ENCODE measurements at places on chromosomes 5 and 9.

- DNase-seq, result peak; percentile 92
Measured at GRCh38 chr5:180071531-180072255, at the start of gene RNF130. RNF130 (minus strand) TSS chr5:180071759; CDS start chr5:180071702, 57 bp downstream.

DNA sequence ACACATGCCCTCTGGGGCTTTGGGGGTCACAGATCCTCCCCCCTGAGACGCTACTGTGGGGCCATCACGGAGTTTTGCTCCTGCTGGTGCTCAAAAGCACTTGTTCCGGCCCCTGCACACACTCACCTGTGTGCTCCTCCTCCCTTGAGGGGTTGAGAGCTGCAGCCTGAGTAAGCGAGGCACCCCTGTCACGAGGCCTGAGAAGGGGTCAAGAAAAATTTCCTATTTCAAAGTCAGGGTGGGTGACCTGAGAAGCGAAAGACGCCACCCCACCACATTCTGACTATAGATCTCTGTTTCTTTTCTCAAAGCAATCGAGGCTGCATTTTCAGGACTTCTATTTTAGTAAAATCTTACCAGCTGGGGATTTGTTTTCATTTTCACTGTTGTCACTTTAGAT lies 138.5 kb downstream of the DCP2 start:
- DNase-seq, result no peak

GRCh38 chr5:74538206-74538661 lies 102.3 kb downstream of the ENC1 start:
- DNase-seq, result peak; percentile 65

GRCh38 chr5:125011419-125011818 lies 265.0 kb upstream of the ZNF608 start:
- no peak for DNase-seq

- DNase-seq, result no peak
Measured at GRCh38 chr5:61820836-61821235, 485.2 kb upstream of the KIF2A start.

GRCh38 chr5:75167345-75167744 lies 69.3 kb downstream of the ANKRD31 start:
- DNase-seq, result no peak

GRCh38 chr5:170773024-170773985 lies 10.2 kb upstream of the GABRP start:
- DNase-seq, result no peak

DNA sequence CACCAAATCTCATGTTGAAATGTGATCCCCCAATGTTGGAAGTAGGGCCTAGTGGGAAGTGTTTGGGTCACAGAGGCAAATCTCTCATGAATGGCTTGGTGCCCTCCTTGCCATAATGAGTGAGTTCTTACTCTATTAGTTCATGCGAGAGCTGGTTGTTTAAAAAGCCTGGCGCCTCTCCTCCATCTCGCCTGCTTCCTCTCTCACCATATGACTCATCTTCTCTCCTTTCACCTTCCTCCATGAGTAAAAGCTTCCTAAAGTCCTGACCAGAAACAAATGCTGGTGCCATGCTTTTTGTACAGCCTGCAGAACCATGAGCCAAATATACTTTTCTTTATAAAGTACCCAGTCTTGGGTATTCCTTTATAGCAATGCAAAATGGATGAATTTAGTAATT lies 20.9 kb upstream of the ARHGAP26 start:
- DNase-seq, result peak; percentile 68

DNA sequence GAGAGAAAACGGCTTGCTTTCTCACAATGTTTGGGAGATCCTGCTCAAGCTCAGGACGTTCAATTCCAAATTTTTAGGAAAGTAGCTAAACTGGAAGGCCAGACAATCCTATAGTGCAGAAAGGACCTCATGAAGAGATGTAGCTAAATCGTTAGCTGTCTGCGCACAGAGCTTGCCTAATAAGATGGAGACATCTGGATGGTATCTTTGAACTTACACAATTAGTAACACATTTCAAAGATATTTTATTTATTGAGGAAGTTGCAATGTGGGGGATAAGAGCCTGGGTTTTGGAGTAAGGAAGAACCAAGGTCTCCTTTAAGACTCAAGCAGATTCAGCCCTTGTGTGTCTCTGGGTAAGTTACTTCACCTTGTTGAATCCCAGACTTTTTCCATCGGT lies 28.6 kb upstream of the RAB14 start:
- no peak for DNase-seq

DNA sequence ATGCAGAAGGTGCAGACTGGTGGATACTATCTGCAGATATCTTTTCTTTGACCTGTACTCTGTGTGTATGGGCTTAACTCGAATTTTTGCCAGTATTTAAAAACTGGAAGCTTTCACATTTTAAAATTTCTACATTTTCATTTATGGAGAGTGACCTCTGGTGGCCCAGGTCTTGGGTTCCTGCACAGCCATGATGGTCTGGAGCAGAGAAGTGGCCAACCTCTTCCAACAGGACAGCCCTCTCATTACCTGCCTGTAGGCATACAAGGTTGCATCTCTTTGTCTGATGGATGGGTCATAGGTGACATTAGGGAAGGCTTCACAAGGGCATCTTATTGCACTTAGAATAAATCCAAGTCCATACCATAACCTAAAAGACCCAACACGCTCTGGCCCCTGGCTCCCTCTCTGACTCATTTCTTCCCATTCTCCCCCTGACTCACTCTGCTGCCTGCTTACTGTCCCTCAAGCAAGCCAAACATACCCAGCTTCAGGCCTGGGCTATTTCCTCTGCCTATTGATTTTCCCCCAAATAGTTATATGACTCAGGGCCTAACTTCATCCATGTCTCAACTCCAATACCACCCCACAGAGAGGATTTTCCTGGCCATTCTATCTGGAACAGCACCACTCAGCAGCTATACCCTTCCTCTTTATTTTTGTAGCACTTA lies 113.3 kb upstream of the SLC1A3 start:
- peak; percentile 51 for DNase-seq

GRCh38 chr9:19229595-19230354 lies 718 bp upstream of the DENND4C start:
- DNase-seq, result peak; percentile 67

DNA sequence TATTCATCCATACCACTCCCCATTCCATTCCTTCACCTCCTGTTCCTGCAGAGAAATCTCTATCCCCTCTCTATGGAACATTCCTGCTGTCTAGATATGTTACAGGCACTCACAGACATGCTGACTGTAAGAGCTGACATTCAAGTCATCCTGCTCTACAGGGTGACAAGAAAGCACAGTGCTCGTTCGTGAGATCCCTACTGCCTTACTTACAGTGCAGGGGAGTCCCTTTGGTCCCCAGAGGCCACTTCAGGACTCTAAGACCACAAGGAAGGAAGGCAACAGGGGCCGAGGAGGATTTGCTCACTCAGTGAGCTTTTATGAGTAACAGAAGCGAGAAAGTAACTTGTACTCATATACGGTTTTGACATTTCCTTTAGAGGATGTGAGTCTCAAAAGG lies 110.5 kb downstream of the GAS1 start:
- DNase-seq, result no peak

DNA sequence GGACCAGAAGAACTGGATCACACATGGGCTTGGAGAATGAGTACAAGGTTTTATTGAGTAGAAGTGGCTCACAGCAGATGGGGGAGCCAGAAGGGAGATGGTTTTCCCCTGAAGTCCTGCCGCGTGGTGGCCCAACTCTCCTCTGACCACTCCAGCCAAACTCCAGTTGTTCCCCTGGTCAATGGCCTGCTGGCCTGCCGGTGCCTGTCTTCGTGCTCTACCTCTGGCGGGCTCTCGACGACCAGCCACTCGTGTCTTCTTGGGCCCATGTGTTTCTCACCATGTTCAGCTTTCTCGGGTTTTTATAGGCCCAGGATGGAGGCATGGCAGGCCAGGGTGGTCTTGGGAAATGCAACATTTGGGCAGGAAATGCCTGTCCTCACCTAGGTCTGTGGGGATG lies 519.6 kb downstream of the CYLC2 start:
- no peak for DNase-seq

DNA sequence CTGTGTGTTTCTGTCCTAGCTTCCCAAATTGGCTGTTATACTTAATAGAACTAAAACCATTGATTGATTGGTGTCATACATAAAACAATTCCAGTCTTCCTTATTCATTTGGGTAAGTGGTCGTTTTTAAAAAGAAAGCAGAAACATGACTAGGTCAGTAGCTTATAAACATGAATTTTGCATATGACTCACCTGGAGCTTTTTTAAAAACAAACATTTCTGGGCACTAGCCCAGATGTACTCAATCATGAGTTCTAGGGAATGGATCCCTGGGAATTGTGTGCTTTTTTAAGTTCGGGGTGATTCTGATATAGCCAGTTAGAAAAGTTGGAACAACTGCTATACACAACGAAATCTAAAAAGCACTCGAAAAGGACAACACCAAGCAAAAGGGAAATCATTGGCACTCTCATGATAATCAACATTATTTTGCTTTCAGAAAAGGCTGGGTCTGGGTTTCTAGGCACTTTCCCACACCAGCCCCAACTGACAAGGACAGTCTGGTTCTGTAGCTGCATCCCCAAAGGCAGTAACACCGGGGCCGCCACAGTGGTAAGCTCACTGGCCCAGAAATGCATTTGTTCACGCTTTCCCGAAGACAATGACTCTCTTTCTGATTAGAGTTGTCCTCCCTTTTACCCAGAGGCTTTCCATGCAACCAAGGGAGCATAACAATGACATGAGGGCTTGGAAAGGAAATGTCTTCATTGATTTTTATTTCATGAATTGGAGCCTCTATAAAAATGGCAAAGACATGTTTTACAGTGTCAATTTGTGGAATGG lies 664.9 kb upstream of the WWC1 start:
- DNase-seq, result peak; percentile 10

DNA sequence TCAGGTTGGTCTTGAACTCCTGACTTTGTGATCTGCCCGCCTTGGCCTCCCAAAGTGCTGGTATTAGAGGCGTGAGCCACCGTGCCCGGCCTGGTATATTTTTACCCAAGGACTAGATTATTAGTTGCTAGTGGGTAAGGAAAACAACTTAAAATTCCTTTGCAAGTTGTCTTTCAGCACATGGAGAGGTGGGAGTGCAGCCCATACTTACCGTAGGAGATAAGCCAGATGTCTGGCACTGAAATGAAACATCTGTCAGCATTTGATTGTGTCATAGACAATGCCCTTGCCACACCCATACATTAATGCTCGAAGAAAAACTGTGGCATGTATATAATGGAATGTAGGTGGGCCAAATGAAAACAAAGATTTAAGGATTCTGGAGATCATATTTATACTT lies 36.6 kb upstream of the ANKH start:
- DNase-seq, result no peak

- no peak for DNase-seq
Measured at GRCh38 chr9:28086881-28087280, 513.6 kb upstream of the C9orf72 start.

DNA sequence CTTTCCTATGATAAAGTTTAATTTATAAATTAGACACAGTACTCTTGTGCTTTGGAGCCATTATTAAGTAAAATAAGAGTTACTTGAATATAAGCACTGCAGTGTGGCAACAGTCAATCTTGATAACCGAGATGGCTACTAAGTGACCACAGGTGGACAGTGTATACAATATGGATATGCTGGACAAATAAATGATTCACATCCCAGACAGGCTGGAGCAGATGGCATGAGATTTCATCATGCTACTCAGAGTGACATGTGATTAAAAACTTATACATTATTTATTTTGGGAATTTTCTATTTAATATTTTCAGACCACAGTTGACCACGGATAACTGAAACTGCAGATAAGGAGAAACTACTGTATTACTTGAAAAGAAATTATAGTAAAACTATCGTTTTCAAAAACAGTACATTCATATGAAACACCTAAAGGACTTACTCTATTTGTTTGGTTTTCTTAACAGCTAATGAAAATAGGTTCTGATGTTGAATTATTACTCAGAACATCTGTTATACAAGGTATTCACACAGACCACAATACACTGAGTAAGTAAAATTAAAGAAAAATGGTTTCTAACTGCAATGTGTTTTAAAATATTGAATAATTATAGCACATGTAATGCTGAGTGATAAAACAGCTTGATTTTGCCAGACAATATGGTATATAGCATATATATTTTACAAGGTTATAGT lies 16.0 kb downstream of the LYRM7 start:
- DNase-seq, result peak; percentile 13

- no peak for DNase-seq
Measured at GRCh38 chr9:128159522-128159783, 612 bp upstream of the BBLN start.

- no peak for DNase-seq
Measured at GRCh38 chr9:974031-974995, 2.1 kb upstream of the DMRT3 start.

DNA sequence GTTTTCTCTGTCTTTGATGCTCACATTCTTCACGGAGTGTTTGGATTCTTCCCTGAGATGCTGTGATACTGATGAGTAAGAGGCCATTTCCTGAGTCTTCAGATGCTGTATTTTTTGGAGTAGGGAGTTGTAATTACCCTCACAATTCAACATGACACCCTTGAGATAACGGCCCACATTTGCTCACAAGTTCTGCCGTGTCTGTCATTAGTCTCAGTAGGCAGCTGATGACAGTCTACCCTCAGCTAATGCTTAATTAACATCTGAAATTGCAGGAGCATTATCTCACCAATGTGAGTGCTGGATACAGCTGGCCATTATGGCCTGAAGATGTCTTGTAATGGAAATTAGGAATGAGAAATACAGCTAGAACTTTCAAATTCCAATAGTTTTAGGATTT lies 307.1 kb upstream of the ADCY2 start:
- DNase-seq, result no peak

DNA sequence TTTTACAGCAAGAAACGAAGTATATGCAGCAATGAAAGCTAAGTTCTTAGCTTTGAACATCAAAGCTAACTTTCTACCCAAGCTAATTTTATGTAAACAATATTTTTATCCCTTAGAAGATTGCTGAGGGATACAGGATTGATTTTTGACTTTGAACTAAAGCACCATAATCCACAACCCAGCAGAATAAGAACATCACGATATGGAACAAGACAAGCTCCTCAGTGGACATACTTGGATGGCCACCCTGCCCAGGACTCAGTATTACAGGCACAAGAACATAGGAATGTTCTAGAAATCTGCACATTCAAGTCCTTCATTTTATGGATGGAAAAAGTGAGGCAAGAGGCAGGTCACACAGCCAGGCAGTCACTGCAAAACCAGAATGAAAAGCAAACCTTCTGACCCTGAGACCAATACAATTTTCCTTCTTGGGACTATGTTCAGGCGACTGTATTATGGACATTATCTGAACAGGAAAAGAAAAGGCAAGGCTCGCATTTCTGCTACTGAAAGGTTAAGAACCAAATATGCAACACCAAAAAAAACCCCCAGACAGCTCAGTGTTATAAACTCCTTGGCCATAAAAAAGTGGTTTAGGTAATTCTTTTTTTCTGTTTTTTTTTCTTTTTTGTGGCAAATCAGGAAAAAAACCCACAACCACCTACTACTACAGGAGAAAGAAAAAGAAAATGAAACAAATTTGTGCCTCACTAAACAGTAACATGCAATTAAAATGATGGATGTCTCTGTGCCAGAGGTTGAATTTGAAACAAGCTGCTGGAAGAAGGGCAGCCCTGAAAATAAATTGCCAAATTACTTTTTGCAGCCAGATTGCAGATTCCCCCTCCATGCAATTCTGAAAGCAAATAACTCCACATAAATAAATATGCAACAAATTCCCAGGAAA lies 25.4 kb downstream of the EPB41L4B start:
- DNase-seq, result no peak

- DNase-seq, result no peak
Measured at GRCh38 chr9:127211983-127212382, 52.6 kb upstream of the GARNL3 start.
